Activated naive CD8-positive, alpha-beta T cell treated with anti-CD3 and anti-CD28 coated beads, Interleukin-2, amount 10 ng/mL, durations not matched to agents 7 days and 5 days (primary cell): ENCODE measurements at places on chromosomes 13 and 19. TPM values are rescaled to one million over a fixed set of nuclear protein-coding genes. Genes with fewer than 3 reads are reported as not detected.

- no peak overlapping the region for H3K27ac ChIP-seq
- no peak overlapping the region for H3K4me3 ChIP-seq
- no peaks in the 10 kb centered on the region for H3K4me1 ChIP-seq
- no peaks in the 10 kb centered on the region for H3K36me3 ChIP-seq
Observed at GRCh38 chr19:30407068-30407709, 35.0 kb downstream of the ZNF536 start.

DNA sequence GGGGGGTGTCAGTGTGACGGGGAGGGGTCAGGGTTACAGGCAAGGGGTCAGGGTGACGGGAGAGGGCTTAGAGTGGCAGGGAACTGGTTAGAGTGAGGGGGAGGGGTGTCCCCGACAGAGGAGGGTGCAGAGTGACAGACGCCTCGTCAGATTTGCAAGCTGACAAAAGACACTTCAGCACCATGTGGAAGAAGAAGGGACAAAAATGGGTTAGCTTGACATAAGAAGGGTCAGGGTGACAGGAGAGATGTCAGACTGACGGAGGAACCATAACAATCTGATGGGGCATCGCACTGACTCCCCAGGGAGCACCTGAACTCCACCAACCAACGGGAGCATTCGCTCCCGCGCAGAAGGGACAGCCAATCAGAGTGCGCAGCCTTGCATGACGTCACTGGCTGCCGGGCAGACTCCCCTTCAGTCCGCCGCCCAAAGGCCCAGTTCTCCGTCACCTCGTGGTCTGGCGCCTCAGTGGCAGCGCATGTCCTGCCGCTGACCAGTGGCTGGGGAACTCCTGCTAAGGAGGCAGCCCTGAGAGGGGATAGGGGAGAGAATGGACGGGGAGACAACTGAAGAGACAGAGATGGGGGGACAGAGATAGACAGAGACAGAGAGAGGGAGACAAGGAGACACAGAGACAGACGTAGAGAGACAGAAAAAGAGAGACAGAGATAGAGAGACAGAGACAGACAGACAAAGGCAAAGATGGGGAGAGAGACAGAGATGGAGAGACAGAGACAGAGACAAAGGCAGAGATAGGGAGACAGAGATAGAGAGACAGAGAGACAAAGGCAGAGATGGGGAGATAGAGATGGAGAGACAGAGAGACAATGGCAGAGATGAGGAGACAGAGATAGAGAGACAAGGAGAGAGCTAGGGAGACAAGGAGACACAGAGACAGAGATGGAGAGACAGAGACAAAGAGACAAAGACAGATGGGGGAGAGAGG is 30.2 kb downstream of the C19orf81 start:
- peak; percentile 84 for DNase-seq
- peaks cover 18% of the 10 kb centered on the region for H3K27me3 ChIP-seq
- no peaks in the 10 kb centered on the region for H3K36me3 ChIP-seq
- no peak overlapping the region for H3K4me3 ChIP-seq
- peak overlapping the region; percentile 4 for H3K27ac ChIP-seq

Gene POSTN
- not detected for total RNA-seq

DNA sequence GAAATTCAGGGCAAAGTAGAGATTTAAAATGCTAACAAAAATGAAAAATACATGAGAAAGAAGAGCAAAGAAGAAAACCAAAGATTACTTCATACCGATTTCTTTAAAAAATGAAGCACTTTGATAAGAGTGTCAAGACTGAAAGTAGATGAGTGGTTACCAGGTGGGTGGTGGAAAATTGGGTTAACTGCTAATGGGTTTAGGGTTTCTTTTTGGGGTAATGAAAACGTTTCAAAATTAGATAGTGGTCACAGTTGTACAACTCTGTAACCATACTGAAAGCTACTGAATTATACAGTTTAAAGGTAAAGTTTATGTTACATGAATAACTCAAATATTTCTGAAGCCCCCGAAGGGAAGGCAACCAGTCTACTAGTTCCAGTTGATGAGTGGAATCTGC is 179.4 kb downstream of the NDFIP2 start:
- no peak overlapping the region for H3K27ac ChIP-seq
- H3K36me3 ChIP-seq = no peaks in the 10 kb centered on the region
- peaks cover 5% of the 10 kb centered on the region for H3K27me3 ChIP-seq
- no peak for DNase-seq

DNA sequence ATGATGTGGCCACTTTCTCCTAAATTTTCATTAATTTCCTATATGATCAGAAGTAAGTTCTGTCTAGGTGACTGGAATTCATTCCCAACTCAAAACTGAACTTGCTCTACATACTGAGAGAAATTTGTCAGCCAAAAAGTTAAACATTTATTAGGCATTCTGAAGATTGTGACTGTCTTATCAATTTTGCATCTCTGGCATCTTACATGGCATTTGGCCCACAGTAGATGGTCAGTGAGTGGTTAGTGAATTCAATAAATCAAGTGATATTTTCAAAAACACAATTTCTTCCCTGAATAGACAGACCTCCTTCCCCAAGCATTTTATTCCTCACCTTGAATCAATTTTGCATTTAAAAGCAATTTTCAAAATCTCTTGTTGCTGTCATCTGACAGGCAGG is 363.2 kb upstream of the NBEA start:
- H3K4me1 ChIP-seq = no peaks in the 10 kb centered on the region
- no peak overlapping the region for H3K4me3 ChIP-seq
- H3K27ac ChIP-seq = no peak overlapping the region
- no peak for DNase-seq
- H3K27me3 ChIP-seq = no peaks in the 10 kb centered on the region
- H3K36me3 ChIP-seq = no peaks in the 10 kb centered on the region

DNA sequence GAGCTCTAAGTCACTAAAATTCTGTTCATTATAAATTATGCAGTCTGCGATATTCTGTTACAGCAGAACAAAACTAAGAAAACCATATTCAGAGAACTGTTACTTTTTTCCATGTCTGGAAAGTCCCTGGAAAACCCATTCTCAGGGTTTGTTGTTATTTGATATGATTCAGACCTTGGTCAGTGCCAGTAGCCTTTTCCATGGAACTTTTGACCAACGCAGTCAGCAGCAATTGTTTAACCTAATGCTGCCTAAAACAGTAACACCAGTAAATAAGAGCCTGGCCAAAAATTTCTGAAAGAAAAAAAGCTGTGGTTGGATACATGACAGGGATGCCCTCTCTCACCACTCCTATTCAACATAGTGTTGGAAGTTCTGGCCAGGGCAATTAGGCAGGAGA is 402.7 kb downstream of the TBC1D4 start:
- H3K27ac ChIP-seq = no peak overlapping the region
- peaks cover 3% of the 10 kb centered on the region for H3K27me3 ChIP-seq
- no peak overlapping the region for H3K4me3 ChIP-seq

GRCh38 chr13:66849706-66850105 is 380.4 kb downstream of the PCDH9 start:
- no peaks in the 10 kb centered on the region for H3K27me3 ChIP-seq
- no peaks in the 10 kb centered on the region for H3K4me1 ChIP-seq
- H3K27ac ChIP-seq = no peak overlapping the region
- DNase-seq = no peak
- no peaks in the 10 kb centered on the region for H3K36me3 ChIP-seq
- H3K4me3 ChIP-seq = no peak overlapping the region

Gene LGALS7
- total RNA-seq = not detected
